Activated CD8-positive, alpha-beta memory T cell treated with anti-CD3 and anti-CD28 coated beads for 24 hours (primary cell): ENCODE measurements at places on chromosomes 6 and 20.

GRCh38 chr6:113149511-113149910, 707.6 kb upstream of the MARCKS start:
- DNase-seq: no peak

GRCh38 chr20:35626386-35627001, 10.9 kb downstream of the SPAG4 start:
- peak; percentile 41 for DNase-seq

DNA sequence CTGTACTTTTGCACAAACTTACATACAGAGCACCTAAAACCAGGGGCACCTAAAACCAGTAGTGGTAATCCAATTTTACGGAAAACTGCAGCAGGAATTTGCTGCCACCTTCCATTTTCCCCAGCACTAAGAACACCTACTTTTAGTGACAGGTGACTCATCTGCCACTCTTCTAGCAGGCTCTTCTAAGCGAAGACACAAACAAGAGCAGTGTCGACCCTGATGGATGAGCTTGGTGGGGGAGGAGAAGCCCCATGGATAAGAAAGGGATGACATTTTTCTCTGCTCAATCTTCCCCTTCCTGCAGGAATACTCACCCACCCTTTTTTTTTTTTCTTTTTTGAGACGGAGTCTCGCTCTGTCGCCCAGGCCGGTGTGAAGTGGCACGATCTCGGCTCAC, 116.9 kb downstream of the GMPR start:
- no peak for DNase-seq

DNA sequence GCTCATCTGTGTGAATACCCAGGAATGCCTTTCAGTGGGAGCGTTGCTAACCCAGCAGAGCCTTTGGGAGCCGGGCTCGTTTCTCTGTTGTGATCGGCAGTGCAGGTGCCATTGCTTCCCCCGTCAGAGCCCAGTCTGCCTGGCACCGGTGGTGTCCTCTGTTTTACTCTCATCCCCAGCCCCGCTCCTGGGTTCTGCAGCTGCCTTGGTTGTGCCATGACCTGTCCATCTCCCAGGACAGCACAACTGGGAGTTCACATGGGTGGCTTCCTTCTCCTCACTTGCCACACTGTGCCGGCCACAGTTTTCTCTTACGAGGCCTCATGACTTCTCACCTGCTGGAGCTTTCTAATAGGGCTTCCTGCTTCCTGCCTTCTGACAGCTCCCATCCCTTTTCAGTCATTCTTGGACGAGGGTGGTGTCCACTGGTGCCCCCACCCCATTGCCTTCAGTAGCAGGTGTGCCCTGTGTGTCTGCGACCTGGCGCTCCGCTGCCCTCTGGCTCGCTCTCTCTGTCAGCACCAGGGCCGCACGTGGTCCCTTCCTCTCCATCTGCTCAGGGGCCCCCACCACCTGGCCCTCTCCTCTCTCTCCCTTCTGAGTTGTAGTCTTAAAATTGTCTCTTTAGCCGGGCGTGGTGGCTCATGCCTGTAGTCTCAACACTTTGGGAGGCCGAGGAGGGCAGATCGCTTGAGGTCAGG, 110.9 kb downstream of the RPP40 start:
- DNase-seq: no peak

GRCh38 chr6:5905431-5906339, 101.0 kb downstream of the NRN1 start:
- no peak for DNase-seq

- DNase-seq: no peak
Measured at GRCh38 chr20:37899105-37900045, 3.6 kb upstream of the VSTM2L start.

GRCh38 chr6:143592335-143592734, 80.8 kb upstream of the FUCA2 start:
- DNase-seq: no peak

DNA sequence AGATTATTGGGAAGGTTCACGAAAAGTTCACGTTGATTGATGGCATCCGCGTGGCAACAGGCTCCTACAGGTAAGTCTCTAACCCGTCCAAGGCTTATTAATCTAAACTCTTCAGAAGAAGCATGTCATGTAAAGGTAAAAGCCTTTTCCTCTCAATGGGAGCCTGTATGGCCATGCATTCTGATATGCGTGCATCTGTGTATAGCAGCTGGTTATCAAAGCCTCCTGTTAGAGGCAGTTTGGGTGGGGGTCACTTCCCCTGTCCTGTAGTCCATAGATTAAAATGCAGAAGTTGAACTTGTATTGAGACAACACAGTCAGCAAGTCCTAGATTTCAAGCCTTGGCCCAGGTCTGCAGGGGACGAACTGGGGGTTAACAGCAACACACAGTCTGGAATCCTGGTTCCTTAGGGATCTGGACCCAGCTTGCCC, 14.2 kb upstream of the DHX35 start:
- DNase-seq: no peak

GRCh38 chr6:13359287-13359686, 30.9 kb upstream of the TBC1D7 start:
- DNase-seq: no peak

- no peak for DNase-seq
Measured at GRCh38 chr20:14634665-14635064, 297.3 kb upstream of the FLRT3 start.

DNA sequence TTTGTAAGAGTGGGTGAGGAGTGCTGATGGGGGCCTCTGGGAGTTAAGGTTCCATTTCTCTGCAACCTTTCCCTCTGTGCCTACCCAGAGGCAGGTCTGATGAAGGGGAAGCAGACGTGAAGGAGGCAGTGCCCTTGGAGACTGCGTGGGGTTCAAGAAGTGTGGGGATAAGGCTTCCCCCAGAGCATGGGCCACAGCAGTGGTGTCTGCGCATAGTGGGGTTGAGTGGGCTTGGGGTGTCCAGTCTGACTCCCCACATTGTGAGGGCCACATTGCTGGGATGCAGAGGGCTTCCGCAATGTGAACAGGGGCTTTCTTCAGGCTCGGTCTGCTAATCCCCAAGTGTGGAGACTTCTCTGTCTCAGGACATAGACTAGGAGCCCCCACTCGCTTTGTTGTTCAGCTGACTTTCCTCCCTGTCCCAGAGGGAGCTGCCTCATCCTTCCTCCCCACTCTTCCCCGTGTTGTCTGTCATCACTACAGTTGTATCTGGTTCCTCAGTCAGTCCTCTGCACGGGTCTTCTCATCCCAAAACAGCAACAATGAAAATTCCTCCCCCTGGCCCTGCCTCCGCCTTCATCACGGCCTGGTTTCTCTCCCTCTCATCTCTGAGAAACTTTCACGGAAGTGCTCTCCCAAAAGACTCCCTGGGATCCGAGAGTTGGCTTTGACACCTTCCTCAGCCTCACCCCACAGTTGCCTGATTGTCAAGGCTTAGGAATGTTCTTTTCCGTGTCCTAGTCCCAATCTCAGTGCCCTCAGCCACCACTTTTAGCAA, 2.8 kb downstream of the EBF4 start:
- DNase-seq: peak; percentile 43

DNA sequence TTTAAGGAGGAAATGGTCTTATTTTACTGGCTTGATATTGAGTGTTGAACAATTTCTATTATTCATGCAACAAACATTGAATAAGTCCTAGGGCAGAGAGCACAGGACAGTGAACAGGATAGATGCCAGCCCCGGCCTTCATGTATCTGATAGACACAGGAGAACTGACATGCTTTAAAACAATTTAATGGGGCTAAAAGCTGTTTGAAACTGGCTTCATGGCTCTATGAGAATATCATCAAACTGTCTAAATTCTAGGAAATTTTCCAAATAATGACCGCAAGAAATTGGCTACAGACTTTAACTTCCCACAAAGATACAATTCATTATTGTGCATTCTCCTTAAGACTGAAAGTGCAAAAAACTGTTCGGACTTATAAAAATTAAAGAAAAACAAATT, 69.0 kb downstream of the ID4 start:
- no peak for DNase-seq

GRCh38 chr20:34956751-34957472, 1.2 kb downstream of the MYH7B start:
- no peak for DNase-seq

DNA sequence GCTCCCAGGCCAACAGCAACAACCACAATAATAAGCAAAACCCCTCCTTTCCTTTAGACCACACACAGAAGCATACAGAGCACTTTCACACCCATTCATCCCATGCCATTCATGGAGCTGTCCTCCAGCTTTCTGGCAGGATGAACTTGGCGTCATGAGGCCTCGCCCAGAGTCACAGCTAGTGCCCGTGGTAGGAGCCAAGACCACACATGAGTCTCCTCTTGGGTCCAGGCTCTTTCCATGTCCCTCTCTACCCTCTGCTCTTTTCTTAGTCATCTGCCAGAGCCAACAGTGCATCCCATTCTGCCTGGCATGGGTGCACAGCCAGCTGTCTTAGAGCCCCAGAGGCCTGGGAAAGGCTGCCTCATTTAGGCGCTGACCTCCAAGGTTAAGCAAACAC, 1.8 kb upstream of the TGM3 start:
- DNase-seq: no peak

- no peak for DNase-seq
Measured at GRCh38 chr20:49658508-49658907, 55.2 kb downstream of the B4GALT5 start.

- DNase-seq: no peak
Measured at GRCh38 chr20:20271271-20271670, 96.6 kb upstream of the INSM1 start.

DNA sequence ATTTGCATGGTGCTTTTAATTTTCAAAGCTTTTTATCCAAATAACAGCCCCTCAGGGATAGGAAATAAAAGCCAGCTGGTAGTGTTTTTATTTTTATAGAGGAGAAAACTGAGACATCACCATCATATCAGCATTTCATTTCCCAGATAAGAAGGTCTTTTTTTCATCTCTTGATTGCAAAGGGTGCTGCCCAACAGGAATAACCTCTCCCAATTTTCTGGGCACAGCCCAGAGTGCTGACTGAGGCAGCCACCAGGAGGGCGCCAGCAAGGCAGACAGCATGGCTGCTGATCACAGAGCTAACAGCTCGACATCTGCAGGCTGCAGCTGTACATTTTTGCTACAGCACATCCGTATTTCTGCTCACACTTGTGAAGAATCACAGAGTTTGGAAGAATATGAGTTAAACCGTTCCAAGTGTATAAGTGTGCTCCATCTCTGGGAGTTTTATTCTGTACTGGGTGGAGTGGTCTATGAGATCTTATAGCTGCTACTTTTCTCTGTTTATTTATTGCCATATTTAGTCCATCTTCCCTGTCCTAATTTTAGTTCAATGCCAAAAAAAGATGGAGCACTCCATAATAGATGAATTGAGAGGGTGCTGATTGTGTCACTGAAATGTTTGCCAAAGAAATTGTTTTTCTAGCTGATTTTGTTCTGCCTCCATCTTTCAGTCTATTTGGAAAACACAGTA, 85.5 kb upstream of the C20orf144 start:
- DNase-seq: no peak

- DNase-seq: no peak
Measured at GRCh38 chr6:141388666-141389065, 744.1 kb upstream of the GJE1 start.

- no peak for DNase-seq
Measured at GRCh38 chr6:138012682-138013081, 94.5 kb downstream of the PERP start.
